ENCODE measurements at places on chromosomes 1 and 21.

GRCh38 chr1:210272666-210273065 lies 40.1 kb downstream of the SERTAD4 start:
- DNase-seq: no peak

DNA sequence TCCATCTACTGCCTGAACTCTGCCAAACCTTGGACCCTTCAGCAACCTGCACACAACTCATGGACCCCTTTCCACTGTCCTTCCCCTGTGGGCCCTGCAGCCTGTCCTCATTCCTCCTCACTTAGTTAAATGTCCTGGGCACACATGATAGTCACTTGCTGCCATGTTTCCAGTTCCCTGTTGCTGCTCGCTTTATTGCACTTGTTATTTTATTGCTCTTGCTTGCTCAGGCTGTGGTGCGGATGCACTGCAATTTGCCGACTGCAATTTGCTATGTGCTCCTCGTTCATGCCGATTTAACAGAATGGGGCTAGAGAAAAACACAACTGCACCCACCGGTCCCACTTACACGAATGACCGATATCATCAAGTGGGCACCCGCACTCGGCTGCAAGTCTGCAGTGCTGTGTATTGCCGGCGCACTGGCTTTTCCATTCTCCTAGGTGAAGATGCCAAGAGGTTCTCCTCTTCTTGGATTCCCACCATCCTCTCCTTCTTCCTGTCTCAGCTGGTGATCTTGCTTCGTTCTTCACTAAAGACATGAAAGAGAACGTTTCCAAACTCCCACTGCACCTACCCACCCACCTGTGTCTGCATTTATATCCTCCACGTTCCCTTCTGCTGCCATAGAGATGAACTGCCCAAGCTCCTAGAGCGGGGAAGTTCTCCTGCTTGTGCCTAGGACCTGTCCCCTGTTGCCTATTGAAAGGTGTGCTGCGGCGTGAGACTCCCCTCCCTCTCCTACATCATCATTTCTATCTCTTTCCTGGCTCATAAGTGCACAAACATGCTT lies 45.4 kb upstream of the B3GALT5 start:
- DNase-seq: no peak

GRCh38 chr21:21788591-21788990 lies 790.4 kb downstream of the NCAM2 start:
- no peak for DNase-seq

GRCh38 chr1:118461154-118461553 lies 276.1 kb upstream of the SPAG17 start:
- DNase-seq: no peak

DNA sequence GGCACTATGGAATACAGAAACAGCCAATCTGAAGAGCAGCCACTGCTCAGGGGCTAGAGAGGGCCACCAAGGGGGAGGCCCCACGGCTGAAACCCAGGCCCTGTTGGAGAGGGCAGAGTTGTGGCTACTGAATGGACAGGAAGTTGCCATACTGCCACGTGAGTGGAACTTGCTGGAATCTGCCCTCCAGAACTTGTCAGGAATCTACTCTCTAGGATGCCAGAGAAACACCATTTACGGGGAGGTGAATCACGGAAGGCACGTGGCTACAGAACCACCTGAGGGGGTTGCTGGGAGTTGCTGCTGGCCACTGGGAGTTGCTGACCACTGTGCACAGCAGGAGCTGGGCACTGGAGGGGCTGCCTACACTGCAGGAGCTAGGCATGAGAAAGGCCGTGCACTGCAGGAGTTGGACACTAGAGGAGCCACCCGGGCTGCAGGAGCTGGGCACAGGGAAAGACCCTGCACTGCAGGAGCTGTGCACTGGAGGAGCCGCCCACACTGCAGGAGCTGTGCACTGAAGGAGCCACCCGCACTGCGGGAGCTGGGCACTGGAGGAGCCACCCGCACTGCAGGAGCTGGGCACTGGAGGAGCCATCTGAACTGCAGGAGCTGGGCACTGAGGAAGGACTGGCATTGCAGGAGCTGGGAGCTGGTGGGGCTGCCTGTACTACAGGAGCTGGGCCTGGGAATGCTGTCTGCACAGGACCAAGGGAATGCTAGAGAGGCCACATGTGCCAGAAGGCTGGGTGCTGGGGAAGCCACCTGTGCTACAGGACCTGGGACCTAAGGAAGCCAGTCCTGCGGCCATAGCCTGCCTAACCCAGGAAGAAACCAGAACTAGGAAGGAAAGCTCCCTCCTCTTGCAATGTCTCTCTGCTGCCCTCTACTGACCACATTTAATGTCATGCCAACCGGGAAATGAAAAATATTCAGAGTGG lies 343.4 kb downstream of the MATN1 start:
- peak; percentile 55 for DNase-seq
